ENCODE measurements at places on chromosomes 13 and 19.

DNA sequence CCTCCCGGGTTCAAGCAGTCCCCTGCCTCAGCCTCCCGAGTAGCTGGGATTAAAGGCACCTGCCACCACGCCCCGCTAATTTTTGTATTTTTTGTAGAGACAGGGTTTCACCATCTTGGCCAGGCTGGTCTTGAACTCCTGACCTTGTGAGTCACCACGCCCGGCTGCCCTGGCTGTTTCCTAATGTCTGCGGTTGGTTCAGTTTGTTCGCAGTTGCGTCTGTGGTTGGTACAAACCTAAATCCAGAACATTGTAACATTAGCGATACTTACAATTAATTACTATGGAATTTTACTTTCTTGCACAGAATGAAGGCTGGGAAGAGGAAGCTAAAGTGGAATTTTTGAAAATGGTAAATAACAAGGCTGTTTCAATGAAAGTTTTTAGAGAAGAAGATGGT lies 38.1 kb downstream of the RNF17 start:
- no peak for DNase-seq

- DNase-seq, result no peak
These were observed 32.1 kb downstream of the NEK5 start for GRCh38 chr13:52096748-52097147.

DNA sequence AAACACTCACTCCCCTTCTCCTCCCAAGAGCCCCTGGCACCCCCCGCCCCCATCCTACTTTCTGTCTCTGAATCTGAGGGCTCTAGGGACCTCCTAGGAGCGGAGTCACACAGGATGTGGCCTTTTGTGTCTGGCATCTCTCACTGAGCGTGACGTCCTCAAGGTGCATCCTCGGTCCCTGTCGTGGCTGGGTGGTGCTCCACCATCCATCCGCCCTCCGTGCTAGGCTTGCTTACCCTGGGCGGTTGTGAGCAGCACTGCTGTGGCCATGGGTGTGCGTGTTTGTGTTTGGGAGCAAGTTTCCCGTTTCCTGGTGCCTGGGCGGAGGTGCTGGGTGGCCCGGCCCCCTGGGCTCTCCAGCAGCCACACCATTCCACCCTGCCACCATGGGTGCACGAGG lies 12.2 kb downstream of the PLEKHJ1 start:
- DNase-seq, result no peak

DNA sequence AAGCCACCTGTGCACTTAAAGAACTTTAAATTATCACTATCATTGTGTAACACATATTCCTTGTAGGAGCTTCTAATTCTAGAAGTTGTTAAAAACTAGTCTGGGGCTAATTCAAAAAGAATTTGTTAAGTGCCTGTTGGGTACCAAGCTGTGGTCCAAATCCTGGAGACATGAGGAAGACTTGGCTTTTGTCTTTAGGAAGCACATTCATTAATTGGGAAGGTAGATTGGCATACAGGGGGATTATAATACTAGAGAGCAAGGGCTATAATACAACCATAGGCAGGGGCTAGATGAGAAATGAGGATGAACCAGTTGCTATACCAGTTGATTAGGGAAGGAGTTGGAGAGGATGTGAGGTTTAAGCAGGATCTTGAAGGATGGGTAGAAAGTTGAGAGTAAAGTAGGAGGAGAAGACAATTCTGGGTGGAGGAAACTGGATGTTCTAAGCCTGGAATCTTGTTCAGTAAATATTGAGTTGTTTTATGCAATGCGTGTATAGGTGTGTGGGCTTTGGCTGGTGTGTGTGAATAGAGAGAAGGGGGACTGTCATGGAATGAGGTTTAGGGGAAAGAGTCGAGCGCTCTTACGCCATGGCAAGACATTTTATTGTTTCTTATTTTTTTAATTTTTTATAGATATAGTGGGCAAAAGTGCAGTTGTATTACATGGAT lies 350.1 kb downstream of the GPC5 start:
- DNase-seq, result no peak

DNA sequence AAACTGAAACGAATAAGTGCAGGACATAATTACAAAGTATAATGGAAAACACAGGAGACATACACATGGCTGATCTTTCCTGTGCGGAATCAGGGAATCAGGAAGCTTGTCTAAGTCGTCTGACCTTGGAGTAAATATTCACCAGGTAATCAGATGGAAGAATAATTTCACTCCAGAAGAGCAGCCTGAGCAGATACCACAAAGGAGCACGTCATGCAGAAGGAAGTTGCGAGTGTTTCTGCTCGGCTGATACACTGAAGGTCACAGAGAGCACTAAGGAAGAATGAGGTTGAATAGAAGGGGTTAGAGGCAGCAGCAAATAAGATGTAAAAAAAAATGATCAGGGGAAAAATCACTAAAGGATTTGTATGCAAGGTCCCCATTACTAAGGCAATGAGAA lies 122.3 kb upstream of the GPC6 start:
- DNase-seq, result no peak

GRCh38 chr19:3721131-3721886 lies 13.1 kb downstream of the TJP3 start:
- peak; percentile 18 for DNase-seq

GRCh38 chr19:56866538-56866937 lies 26.0 kb upstream of the PEG3 start:
- no peak for DNase-seq

- DNase-seq, result no peak
These were observed 50.8 kb downstream of the RFX2 start for GRCh38 chr19:6059396-6059947.

DNA sequence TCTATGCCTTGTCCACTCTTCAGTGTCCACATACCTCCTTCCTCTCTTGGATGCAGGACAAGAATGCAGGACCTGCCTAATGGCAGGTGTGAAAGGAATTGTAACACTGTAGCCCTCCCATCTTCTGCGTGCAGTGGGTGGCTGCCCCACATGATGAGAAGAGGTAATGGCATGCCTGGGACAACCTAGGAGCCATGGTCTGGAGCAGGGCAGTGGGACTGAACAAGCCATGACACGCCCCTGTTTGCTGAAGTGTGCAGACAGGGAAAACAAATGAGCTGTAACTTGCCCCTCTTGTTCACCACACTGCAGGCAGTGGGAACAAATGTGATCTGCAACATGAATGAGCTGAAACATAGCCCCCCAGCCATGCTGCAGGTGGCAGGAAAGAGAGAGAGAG lies 192.2 kb downstream of the PCDH17 start:
- DNase-seq, result no peak

DNA sequence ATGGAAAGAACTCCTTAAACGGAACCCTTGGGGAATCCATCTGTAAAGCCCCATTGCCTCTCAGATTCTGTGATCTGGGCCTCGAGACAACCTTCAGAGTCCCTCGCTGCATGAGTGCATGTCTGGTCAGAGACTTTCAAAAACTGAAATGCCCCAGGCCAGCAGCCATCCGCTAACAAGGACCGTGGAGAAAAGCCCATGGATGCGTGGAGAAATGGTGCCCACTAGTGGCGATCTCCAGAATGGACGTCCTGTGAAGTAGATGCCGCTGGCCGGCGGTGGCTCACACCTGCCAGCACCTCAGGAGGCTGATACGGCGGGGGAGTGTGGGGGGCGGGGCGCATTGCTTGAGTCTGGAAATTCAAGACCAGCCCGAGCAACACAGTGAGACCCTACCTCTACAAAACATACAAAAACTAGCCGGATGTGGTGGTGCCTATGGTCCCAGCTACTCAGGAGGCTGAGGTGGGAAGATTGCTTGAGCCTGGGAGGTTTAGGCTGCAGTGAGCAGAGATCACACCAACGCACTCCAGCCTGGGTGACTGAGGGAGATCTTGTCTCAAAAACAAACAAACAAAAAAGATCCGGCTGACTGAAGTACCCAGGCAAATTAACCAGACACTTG lies 7.9 kb upstream of the CDC16 start:
- peak; percentile 82 for DNase-seq

- DNase-seq, result no peak
These were observed 2.2 kb downstream of the KCNC3 start for GRCh38 chr19:50327013-50327412.

- DNase-seq, result no peak
These were observed 27.4 kb downstream of the IRS2 start for GRCh38 chr13:109758937-109759480.

- no peak for DNase-seq
These were observed 10.0 kb upstream of the CPAMD8 start for GRCh38 chr19:17036640-17037039.

DNA sequence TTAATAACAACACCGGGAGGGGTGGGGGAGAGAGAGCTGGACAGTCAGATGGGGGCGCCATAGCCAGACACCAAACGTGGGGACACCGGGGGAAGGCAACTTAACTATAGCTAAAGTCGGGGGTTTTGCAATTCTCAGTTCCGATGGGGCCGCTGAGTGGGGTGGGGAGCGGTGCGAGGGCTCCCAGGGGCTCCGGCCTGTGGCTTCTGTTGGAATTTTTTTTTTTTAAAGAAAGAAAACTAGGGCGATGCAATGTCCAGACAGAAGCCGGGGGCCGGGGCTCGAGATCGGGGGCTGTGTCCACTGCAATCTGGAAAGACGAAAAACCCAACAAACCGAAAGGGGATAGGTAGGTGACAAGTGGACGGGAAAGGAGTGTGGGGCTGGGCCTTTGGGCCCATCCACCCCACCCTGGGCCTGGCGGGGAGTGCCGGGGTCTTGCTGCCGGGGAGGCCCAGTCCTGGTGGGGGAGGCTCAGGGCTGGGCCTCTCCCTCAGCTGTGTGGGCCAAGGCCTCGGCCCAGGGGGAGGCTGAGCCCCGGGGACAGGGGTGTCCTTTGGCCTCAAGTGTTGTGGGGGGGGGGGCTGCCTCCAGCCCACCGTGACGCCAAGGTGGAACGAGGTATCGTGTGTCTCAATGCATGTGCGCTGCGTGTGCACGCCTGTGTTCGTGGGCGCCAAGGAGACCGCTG lies 17.3 kb downstream of the PRKCSH start:
- no peak for DNase-seq

DNA sequence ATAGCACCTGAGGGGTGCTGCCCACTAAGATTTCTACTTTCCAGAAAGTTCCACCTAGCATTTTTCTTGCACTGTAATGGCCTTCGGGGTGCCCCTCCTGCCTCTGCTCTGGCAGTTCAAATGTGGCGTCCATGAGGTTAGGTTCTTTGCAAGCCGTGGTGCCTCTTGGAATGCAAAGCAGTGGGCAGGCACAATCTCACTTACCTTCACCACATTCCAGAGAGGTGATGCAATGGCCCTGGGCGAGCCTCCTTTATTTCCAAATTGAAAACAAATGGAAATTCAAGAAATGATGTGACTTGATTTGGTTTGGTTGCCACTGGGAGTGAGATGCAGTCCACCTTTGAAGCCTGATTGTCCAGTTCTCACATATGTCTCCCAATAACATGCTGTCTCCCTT lies 46.9 kb downstream of the FGF9 start:
- DNase-seq, result no peak

GRCh38 chr19:20162821-20163220 lies 4.2 kb upstream of the ZNF486 start:
- DNase-seq, result no peak

- DNase-seq, result no peak
These were observed 74.0 kb upstream of the DOCK9 start for GRCh38 chr13:99051768-99052455.

DNA sequence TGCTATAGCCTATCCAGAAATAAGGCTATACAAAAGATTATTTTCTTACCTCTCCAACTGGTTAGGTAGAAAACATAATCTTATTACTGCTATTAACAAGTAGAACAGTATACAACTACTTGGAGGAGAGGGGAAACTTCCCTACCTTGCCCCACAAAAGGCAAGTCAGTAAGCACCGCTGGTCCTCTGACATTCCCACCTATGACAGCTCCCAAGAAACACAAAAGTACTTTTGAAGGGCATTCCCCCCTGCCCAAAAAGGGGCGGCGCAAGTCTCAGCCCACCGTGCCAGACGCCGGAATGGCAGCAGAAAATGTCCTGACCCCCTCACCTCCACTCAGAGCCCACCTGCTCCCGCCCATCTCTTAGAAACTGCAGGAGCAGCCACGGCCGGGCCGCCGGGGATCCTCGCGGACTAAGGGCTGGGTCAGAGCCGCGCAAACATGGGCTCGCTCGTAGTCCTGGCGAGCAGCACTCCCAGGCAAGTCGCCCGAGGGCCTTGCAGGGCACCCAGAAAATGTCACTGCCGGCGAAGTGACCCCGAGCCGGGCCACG lies 437 bp downstream of the SUCLA2 start:
- peak; percentile 30 for DNase-seq

DNA sequence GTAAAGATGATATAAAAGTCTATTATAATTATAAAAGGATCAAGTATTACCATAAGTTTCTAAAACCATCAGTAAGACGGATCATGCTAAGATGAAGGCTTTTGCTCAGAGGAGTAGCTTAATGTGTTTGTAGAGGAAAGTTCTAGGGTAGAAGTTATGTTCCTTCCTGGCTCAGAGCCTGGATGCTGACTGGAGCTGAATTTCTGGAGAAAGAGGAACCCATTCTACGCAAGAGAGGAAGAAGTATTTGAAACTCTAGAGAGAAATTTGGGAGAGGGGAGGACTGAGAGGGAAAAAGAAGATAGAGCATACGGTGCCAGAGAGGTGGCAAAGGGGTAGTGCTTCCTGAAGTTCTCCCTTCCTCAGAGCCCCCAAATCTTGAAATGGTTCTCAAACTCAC lies 51.4 kb upstream of the SGCG start:
- DNase-seq, result no peak

GRCh38 chr19:41939861-41940730 lies 11.8 kb upstream of the ERFL start:
- DNase-seq, result no peak

GRCh38 chr13:34647379-34648150 lies 294.5 kb upstream of the NBEA start:
- DNase-seq, result no peak

GRCh38 chr19:33208371-33208895 lies 14.3 kb downstream of the LRP3 start:
- DNase-seq, result no peak

DNA sequence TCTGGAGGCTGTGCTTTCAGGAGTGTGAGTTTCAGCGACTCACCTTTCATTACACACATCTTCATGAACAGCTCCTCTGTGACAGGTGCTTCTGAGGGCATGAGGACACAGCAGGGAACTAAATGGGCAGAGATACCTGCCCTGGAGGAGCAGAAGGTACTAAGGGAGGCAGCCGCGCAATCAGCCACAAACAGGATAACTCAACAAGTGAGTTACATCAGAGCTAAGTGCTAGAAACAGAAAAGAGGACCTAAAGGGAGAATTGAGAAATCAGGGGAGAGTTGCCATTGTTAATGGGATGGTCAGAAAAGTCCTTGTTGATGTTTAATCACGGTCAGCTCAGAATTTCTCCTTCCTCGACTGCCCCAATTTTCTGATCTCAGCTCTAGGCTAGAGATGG lies 42.5 kb downstream of the SYDE1 start:
- no peak for DNase-seq

GRCh38 chr13:49993111-49993510 lies 3.7 kb upstream of the TRIM13 start:
- DNase-seq, result no peak

DNA sequence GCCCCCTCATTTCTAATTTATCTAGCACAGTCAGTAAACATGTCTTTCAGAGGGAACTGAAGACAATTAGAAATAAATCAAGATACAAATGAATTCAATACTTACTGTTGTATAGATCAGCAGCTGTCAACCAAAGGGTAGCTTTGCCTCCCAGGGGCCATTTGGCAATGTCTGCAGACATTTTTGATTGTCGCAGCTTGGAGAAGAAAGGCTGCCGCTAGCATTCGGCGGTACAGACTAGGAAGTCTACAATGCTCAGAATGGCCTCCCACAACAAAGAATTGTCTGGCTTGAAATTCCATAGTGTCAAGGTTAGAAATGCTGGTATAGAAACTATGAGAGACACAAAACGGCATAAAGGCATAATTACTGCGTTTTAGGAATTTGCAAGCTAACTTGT lies 91.6 kb downstream of the RGCC start:
- DNase-seq, result no peak

Measured in gastrocnemius medialis (tissue), 4 donors.